ENCODE measurements at places on chromosomes 3 and 15.

DNA sequence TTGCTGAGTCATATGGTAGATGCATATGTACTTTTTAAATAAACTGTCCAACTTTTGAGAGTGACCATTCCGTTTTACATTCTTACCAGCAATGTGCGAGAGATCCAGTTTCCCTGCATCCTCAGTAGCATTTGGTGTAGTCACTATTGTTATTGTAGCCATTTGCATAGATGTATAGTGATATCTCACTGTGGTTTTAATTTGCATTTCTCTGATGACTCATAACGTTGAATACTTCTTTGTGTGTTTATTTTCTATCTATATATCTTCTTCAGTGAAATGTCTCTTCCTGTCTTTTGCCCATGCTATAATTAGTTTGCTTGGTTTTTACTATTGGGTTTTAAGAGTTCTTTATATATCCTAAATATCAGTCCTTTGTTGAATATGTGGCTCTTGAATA lies 255.7 kb upstream of the GRM7 start:
- DNase-seq, result no peak

GRCh38 chr15:84889313-84889990 lies 5.0 kb downstream of the SLC28A1 start:
- DNase-seq, result no peak

DNA sequence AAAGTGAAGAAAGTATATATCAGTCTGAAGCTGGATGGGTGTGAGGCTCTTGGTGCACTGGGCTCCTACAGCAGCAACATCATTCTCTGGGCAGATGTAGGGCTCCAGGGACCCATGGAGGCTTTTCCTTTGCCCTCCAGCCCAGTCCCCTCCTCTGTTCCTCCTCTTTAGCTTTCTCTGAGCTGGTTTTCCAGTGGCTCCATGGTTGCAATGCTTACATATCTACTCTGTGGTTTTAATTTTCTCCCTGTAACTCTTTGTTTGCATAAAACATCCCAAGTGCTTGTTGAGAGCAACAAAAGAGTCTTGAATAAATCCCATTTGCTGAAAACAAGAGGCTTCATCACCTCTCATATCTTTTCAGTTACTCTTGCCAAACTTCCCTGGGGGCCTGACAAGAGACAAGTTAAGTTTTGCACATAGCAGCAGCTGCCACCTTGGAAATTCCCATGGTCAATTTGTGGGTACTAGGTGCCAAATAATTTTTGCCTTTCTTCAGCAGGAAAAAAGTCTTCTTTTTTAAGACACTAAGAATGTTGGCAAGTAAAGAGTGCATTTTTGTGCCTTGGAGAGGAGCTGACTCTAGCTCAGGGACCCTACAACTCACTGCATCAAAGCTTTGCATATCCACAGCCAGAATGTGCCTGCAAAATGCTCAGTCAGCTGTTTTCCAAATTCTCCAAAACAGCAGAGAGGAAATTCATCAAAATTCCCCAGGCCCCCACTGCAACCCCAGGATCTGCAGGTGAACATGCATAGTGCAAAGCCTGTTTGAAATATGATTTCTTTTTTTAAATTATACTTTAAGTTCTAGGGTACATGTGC lies 41.9 kb downstream of the COLQ start:
- DNase-seq, result no peak

DNA sequence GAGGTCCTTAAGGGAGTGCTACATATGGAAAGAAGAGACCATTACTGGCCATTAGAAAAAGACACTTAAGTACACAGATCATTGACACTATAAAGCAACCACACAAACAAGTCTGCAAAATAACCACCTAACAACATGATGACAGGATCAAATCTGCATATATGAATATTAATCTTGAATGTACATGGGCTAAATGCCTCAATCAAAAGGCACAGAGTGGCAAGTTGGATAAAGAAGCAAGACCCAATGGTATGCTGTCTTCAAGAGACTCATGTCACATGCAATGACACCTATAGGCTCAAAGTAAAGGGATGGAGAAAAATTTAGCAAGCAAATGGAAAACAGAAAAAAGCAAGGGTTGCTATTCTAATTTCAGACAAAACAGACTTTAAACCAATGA lies 28.4 kb upstream of the CCNL1 start:
- no peak for DNase-seq
